NCI-H1417 treated with DMSO at 0.1 percent for 48 hours (cell line): ENCODE measurements at places on chromosomes 1 and 21.

- DNase-seq, result no peak
Observed at GRCh38 chr1:28716336-28716735, 20.4 kb upstream of the YTHDF2 start.

DNA sequence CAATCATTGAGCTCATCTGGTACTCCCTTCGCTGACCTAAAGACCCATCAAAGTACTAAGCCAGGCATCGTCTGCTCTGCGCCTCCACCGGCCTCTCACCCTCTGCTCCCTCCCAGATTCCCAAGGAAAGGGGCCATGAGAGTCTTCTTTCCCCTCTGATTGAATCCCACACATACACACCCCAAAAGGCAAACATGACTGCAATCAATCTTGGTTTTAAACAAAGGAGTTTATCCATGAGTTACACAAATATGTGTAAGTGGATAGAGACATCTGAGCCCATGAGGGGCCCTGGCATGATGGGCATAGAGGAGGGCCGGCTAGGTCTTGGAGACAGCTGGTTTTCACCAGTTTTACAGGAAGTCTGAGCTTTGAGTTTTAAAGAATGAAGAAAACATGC is 50.9 kb downstream of the CAPN2 start:
- no peak for DNase-seq

- DNase-seq, result no peak
Observed at GRCh38 chr21:37683396-37684114, 232.7 kb downstream of the KCNJ6 start.

DNA sequence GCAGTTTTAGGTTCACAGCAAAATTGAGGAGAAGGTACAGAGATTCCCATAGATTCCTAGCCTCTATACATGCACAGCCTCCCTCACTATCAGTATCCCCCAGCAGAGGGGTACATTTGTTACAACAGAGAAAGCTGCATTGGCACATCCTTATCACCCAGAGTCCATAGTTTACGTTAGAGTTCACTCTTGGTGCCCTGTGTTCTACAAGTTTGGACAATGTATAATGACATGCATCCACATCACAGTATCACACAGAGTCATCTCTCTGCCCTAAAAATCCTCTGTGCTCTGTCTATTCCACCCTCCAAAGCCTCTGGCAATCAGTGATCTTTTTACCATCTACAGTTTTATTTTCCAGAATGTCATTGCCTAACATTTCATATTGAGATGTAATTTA is 22.3 kb upstream of the RGS16 start:
- no peak for DNase-seq

DNA sequence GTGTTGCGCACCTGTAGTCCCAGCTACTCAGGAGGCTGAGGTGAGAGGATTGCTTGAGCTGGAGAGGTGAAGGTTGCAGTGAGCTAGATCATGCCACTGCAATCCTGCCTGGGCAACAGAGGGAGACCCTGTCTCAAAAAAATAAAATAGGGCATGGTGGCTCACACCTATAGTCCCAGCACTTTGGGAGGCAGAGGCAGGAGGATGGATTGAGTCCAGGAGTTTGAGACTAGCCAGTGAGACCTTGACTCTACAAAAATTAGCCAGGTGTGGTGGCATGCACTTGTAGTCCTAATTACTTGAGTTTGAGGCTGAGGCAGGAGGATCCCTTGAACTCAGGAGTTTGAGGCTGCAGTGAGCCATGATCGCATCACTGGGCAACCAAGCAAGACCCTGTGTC is 9.7 kb downstream of the RPL11 start:
- DNase-seq, result no peak

GRCh38 chr1:243441601-243442000 is 185.8 kb downstream of the SDCCAG8 start:
- no peak for DNase-seq

DNA sequence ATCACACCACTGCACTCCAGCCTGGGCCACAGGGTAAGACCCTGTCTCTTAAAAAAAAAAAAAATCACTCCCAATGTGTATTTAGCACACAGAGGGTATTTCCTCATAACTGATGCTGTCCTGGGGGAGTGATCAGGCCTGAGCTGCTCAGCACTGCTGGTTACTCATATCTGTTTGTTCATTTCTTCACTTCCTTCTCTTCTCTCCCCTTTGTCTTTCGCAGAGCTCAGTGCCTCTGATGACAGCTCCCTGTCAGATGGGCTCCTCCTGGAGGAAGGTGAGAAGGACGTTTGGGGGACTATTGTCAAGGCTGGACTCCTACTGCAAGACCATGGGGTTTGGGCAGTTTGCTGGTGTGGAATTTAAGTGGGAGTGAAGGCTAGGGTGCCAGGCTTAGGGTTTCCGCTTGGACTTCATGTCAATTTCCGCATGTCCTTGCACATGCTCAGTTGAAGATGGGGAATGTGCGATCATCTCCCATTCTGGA is 13.0 kb downstream of the INAVA start:
- DNase-seq, result no peak

- DNase-seq, result no peak
Observed at GRCh38 chr1:200388791-200389190, 21.0 kb downstream of the ZNF281 start.

- DNase-seq, result no peak
Observed at GRCh38 chr1:34137411-34137810, 27.6 kb downstream of the CSMD2 start.

- no peak for DNase-seq
Observed at GRCh38 chr1:12649971-12650421, 6.1 kb downstream of the AADACL4 start.

DNA sequence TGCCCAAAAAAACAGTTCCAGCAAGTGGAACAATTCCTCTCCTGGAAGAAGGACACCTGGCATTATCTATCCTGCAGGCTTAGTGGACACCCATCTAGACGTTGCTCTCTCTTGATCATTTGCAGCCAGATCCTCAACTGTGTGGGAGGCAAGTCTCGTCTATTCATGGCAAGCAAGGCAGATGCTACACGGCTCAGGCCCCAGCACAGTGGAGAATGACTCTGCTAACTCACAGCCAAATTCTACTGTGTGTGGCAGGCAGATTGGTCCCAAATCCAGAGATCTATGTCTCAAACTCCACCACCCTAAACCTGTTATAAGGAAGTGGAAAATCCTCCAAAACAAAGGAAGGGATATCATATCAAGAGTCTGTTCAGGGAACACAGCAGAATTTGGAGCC is 7.0 kb downstream of the TNNT2 start:
- DNase-seq, result no peak

GRCh38 chr1:63929106-63929478 is 155.3 kb downstream of the ROR1 start:
- DNase-seq, result no peak

DNA sequence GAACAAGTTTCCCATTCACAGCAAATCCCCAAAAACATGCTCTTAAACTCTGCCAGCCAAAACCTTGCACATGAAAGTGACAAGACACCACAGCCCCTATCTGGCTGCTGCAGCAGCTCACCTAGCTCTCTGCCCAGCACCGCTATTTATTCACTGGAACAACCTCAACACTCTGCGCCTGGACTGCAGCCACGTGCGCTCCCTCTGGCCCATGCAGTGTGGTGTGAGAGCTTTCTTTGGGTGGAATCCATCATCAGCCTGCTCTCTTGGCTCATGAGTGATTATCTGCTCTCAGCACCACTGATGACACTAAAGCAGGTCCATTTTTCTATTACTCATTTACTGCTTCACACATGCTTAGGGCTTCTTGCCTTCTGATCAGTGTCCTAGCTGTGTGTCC is 11.4 kb downstream of the KCNJ6 start:
- DNase-seq, result no peak

DNA sequence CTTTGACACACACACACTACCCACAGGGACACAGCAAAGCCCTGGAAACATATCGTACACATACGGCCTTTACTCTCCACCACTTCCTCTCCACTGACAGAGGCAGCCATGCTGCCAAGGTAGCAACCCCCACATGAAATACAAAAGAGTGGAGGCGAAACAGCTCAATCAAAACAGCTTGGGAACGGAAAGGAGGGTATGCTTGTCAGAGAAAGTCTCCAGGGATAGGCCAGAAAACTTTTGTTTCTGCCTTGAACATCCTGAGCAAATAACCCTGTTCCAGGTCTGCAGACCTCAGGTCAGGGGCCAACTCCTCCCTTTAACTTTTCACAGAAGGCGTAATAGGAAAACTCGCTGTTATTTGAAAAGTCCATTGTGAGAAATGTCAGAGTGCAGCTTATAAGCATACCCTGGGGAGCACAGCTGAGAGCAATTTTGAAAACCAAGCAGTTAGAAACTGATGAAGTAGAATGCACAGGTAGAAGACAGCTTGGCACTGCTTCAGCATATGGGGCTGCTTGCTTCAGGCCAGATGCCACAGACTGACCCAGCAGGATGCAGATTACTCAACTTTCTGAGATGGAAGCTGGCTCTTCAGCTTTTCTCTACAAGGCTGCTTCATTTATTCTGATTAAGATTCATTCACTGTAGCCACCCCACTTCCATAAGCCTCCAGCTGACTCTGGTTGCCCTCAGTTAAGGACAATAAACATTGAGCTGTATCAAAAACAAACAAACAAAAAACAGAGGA is 18.0 kb downstream of the KIAA0319L start:
- no peak for DNase-seq

- DNase-seq, result no peak
Observed at GRCh38 chr1:214026985-214027384, 39.2 kb downstream of the PROX1 start.

DNA sequence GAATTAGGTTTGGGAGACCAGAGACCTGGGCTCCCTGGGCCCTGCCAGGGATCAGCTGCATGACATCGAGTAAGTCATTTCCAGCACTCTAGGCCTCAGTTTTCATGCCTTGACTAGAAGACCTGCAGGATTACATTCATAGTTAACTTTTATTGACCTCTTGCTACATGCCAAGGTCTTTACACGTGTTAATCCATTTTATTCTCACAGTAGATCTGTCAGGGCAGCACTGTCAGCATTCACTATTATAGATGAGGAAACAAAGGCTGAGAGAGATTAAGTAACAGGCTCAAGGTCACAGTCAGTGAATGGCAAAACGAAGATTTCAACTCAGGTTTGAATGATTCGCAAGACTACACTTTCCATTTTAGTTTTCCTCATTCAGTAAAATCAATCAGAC is 37.0 kb downstream of the PGM1 start:
- no peak for DNase-seq

DNA sequence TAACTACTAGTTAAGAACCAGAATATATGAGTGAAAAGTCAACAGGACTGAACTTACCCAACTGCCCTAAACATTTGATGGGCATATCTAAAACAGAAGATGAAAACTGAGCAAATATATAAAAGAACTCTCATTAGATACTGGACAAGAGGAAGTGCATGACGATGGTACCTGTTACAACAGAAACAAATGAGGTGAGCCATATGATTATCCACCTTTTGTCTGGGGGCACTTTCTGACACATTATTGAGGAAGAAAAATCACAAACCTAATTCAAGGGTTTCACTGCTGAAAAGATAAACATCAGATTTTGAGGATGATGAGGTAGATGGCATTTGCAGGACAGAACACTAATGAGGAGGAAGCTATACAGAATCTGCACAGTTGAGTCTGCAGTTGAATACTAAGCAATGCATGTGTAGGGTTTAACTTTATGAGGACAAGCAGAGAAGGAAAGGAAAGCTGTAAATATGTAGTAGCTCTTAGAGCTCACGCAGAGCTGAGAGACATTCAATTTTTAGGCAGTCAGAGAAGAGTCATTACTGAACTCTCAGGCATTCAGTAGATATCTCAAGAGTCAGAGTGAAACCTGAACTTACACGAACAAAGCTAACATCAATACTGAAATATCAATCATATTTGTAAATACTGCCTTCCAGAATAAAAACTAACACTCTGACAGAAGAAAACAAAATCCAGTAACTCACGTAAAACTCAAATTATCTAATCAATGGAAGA is 262.1 kb downstream of the AKT3 start:
- DNase-seq, result no peak

GRCh38 chr21:29449306-29449950 is 150.7 kb downstream of the BACH1 start:
- no peak for DNase-seq

DNA sequence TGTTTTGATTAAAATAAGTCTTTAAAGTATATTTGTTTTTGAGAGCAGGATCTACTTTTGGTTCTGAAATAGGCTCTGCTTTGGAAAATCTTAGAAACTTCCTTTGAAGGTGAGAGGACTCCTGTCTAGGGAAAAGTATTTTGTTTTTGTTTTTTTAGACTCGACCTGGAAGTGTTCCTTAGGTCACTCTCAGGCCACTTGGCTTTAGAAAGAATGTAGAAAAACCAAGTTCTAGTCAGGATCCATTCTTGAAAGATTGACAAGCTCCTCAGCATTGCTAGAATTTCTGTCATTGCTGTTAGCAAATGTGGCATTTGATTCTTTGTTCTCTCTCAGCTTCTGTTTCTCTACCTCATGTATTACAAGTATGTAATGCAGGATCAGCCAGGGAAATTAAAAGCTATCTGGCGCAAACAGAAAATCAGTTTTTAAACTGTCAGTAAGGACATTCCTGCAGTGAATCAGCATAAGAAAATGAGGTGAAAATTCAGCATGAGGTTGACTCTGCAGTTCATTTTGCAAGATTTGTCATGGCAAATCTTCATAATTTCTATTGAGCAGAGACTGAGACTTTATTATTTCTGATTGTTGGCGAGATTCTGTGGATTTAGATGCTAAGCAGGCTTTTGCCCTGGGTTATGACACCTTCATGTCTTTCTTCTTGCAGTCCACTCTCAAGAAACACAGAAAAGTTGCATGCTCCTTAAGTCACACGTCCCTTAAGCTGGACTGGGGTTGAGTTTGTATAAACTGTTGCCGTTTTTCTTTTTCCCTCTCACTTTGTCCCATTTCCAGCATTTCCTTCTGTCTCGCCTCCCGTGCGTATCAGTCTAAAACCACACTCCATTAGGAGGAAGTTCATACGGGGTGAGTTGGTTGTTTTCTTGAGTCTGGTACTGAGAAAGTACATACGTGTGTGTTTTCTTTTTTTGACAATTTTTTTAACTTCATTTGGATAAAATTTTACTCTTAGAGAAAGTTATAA is 12.6 kb downstream of the NTPCR start:
- DNase-seq, result no peak

- no peak for DNase-seq
Observed at GRCh38 chr1:244276646-244277045, 175.1 kb downstream of the ADSS2 start.

GRCh38 chr1:1040004-1040991 is 20.4 kb downstream of the AGRN start:
- DNase-seq, result no peak

- DNase-seq, result no peak
Observed at GRCh38 chr1:165857046-165857801, 29.8 kb downstream of the UCK2 start.

DNA sequence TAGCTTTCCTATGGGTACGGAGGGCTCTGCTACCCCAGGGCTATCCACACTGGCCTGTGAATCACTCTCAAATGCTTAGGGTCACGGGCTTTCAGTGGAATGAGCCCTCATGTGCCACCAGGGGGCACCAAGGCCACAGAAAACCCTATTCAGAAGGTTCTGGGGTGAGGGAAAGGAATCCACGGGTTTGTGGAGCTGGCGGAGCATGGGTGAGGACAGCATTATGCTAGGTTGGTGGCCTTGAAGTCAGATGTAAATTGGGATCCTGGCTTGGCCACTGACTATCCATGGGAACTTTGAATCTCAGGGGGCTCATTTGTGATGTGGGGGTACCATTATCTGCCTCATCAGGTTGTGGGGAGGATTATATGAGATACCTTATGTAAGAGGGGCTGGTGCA is 5.1 kb upstream of the LAMTOR5 start:
- DNase-seq, result no peak

- no peak for DNase-seq
Observed at GRCh38 chr21:29211205-29211604, 80.8 kb downstream of the MAP3K7CL start.
